ENCODE measurements at places on chromosomes 2 and 18.

DNA sequence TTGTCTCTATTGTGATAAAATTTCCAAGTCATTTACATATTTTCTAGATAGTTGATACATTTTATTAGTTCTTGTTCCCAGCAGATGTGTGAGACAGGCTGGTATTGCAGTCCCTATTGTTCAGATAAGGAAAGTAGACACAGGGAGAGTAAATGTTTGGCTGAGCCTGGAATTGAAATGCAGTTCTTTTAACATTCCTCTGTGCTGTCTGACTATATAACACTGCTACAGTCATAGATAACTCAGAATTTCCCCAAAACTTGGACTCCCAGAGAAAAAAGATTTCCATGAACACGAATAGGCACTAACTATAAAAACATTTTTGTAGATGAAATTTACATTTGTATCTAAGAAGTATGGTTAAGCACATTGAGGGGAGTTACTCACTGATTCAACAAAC lies 71.4 kb downstream of the PLCL1 start:
- no peak for DNase-seq

DNA sequence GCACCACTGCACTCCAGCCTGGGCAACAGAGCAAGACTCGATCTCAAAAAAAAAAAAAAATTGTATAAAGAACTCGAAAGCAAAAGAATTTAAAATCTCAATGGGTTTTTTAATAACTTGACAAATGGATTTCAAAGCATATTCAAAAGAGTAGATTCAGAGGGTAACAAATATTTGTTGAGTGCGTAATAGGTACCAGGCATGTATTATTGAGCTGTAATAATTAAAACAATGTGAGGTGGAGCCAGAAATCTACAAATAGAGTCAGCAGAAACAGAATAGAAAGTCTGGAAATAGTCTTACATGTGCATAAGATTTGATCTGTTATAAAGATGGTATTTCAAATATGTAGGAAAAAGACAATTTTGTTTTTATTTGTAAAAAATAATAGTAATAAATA lies 19.1 kb upstream of the RAB11FIP5 start:
- DNase-seq, result no peak

DNA sequence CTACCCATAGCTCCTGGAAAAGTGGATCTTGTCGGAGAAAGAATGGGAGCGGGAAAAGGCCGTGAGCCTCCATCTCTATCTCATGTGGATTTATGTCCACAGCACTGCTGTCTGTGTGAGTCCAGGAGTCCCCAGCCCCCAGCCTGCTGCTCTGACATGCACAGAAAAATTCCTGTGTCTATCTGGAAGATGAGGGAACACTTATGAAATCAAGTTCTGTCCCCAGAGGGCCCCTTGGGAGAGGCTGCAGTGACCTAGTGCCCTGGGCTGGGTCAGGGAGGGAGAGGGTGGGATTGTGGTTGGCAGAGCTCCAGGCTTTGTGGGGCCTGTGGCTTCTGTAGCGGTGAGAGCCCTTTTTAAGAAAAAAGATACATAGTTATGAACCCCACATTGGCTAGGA lies 37.6 kb downstream of the HJURP start:
- DNase-seq, result no peak

GRCh38 chr2:130389783-130390182 lies 33.9 kb downstream of the PTPN18 start:
- no peak for DNase-seq

- no peak for DNase-seq
Observed at GRCh38 chr2:167471332-167471731, 583.1 kb downstream of the XIRP2 start.

GRCh38 chr2:241096979-241097378 lies 5.1 kb downstream of the MTERF4 start:
- DNase-seq, result no peak

GRCh38 chr2:8551622-8552074 lies 130.2 kb upstream of the ID2 start:
- DNase-seq, result no peak

Data from stromal cell of bone marrow (primary cell).